ENCODE measurements at places on chromosomes 3 and 15.

DNA sequence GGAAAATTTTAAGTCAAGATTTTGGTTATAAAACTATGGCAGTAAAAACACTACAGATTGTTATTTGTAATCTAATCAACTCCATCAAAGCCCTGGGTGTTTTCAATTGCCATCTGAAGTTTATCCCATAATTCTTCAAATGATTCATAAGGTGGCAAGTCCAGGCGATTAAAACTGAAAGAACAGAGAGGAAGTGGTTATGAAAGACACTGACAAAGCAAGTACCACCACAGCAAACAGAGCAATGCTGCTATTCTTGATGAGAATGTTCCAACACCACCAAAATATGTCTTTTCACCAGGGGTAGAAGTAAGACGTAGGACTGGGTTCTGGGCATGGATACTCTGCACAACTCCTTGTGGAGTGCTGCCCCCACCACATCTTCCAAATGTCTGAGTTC is 86.9 kb upstream of the PRTG start:
- no peak for DNase-seq

- DNase-seq: no peak
Observed at GRCh38 chr15:44796508-44796907, 60.2 kb downstream of the TRIM69 start.

GRCh38 chr15:41661078-41661517 is 893 bp downstream of the MGA start:
- no peak for DNase-seq

DNA sequence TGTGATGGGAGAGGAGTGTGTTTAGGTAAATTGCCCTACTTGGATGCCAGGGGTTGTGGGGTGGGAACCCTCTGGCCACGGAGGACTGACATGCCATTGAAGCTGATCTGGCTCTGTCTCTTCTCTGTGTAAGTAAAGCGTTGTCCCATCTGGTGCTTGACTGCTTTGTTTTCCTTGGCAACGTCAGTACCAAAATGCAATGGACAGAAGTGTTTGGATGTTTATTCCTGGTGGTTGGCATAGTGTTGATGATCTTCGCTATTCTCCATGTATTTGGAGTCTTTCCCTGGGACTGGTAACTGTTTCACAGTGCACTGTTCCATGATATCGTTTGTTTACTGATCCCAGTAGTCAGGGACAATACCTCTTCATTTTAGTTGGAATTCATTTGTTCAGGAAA is 130.5 kb upstream of the MCTP2 start:
- no peak for DNase-seq

GRCh38 chr3:141348837-141349236 is 19.5 kb upstream of the ZBTB38 start:
- DNase-seq: no peak

DNA sequence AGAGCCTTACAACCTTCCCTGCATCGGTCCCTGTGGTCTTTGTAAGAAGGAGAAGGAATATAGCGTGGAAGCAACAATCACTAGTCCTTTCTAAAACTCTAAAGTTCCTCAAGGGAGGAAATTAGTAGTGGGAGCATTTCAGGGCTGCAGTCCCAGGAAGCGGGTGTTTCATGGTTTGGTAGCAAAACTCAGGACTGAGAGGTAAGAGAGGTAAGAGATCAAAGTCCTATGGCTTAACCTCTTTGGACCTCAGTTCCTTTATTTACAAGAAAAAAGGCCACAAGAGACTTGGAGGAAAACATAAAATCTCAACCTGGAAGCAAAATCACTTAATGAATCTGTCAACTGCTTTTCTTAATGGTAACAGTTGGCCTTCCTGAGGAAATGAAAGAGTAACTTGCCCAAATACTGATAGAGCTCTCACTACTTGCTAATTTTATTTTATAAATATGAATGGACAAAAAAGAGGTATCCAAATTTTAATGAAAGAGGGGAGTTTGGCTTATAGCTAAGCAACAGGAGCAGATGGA is 14.3 kb downstream of the LRRC28 start:
- no peak for DNase-seq

- no peak for DNase-seq
Observed at GRCh38 chr3:152518346-152518745, 249.6 kb downstream of the MBNL1 start.

- DNase-seq: no peak
Observed at GRCh38 chr3:53748512-53749271, 97.5 kb downstream of the CHDH start.

GRCh38 chr3:119769394-119770149 is 12.3 kb upstream of the NR1I2 start:
- DNase-seq: peak; percentile 74

DNA sequence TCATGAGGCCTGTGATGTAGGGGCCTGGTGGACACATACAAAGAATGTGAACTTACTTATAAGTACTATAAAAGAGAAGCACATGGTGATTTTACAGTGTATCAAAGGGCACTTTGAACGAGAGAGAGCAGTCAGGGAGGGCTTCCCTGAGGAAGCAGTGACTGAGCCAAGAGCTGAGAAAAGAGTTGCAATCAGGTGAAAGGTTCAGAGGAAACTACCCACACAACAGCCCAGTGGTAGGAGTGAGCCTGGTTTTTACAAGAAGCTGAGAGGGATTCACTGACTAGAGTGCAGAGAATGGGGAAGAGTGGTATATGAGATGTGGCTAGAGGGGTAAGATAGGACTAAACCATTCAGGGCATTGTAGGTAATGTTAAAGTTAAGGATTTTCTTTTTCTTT is 57.1 kb downstream of the CALML4 start:
- DNase-seq: no peak

GRCh38 chr3:172918568-172919296 is 168.2 kb downstream of the ECT2 start:
- DNase-seq: no peak

GRCh38 chr3:39147711-39148434 is 5.5 kb downstream of the CSRNP1 start:
- DNase-seq: peak; percentile 66

DNA sequence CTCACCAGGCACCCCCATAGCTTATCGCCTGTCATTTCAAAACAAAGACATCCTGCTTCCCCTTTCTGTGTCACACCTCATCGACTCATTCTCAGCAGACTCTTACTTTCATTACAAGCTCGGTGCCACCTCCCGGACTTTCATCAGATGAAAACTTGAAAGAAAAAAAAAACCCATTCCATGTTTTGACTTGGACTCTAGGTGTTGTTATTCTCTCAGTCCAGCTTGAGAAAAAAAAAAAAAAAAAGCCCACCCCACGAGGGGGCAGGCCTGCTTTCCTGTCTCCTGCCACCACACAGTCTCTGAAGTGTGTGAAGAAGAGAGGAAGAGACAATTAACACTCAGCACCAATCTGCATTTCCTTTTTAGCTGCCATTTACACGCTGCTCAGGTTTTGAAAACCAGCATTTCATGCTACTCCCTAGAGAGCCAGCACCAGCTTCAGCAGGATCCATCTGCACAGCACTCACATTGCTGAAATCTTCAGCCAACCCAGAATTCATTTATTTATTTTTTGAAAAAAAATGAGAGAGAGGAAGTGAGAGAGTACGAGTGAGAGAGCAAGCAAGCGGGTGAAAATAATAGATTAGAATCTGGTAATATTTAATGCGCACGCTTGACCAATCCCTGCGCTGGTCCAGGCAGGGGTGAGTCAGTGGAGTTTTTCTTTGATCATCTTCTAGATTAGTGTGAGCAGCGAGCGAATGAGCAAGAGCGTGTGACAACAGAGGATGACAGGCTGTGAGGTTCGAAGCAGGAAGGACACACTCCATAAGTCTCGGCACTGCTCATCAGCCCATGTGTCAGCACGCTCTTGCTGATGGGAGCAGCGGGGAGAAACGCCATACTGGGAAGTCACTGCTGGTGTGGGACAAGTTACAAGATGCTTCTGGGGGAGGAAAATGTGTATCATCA is 23.5 kb downstream of the ZNF80 start:
- peak; percentile 68 for DNase-seq

DNA sequence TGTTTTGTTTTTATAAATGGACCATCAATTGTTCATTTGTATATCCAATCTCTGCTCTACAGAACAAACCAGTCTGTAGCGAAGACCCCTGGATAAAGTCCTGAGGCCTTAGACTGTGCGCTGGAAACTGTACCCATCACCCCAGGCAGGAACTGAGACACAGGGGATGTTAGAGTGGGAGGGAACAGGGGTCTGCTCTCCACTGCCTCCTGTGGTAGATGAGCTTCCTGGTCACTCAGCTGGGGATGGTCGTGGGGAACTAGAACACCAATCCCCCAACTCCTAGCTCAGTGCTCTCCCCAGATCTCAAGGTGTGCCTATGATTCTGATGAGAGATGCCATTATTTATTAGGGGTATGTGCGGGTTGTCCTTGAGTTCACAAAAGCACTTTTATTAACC is 340.2 kb upstream of the IGF1R start:
- DNase-seq: no peak

- DNase-seq: peak; percentile 65
Observed at GRCh38 chr3:169241991-169242707, 421.4 kb downstream of the MECOM start.

- peak; percentile 60 for DNase-seq
Observed at GRCh38 chr3:54822206-54822605, 105.7 kb downstream of the LRTM1 start.

GRCh38 chr15:100075229-100075628 is 266.5 kb downstream of the ADAMTS17 start:
- no peak for DNase-seq

DNA sequence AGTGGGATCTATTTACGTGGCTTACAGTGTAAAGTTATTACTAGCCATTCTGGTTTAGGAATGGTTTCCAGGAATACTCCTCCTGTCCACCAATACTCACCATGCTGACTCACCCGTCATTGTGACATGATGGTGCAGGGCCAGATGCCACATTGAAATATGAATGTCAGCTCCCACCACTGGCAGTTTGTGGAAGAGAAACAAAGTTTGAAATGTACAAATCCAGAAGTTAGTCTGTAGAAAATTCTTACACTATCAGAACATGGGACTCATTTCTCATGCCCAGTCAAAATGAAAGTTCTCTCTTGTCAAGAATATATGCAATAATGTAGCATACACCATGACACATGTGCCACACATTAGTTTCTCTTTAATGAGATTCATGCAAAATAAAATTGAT is 14.4 kb upstream of the TSPAN3 start:
- peak; percentile 69 for DNase-seq

DNA sequence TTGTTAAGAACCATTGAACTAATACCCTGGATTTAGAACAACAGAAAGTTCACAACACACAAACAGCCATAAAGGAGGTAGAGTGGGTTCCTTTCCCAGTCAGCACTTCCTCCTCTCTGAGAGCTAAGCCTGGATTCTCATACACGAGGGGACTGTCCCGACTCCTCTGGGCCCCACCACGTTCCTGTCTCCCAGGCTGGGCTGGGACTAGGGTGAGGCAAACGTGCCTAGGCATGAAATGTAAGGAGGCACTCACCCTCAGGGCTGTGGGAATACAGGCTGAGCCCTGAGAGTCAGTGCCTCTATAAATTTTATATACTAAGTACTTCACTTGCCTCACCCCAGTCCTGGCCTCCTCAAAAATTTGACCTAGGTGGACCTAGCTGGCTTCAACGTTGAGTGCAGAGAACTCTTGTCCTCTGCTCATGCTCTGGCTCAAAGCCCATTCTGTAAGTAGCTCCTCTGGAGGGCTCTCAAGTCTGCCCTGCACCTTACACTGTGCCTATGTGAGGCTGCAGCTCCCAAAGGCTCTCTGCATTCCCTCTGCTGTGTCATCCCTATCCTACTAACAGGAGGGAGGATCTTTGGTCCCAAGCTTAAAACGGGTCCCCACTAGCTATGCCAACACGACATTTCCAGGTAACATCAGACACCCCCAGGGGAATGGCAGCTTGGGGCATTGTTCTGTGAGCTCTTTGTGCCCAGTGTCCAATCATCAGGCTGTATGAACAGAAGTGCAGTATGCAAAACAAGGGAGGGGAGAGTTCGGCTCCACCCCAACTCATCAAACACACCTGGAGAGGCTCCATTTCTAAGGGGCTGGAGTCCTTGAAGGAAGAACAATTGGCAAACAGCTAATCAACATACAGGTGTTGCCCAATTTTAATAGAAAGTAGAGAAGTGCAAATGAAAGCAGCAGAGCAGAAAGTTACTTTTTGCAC is 233.2 kb downstream of the RPLP1 start:
- DNase-seq: no peak

DNA sequence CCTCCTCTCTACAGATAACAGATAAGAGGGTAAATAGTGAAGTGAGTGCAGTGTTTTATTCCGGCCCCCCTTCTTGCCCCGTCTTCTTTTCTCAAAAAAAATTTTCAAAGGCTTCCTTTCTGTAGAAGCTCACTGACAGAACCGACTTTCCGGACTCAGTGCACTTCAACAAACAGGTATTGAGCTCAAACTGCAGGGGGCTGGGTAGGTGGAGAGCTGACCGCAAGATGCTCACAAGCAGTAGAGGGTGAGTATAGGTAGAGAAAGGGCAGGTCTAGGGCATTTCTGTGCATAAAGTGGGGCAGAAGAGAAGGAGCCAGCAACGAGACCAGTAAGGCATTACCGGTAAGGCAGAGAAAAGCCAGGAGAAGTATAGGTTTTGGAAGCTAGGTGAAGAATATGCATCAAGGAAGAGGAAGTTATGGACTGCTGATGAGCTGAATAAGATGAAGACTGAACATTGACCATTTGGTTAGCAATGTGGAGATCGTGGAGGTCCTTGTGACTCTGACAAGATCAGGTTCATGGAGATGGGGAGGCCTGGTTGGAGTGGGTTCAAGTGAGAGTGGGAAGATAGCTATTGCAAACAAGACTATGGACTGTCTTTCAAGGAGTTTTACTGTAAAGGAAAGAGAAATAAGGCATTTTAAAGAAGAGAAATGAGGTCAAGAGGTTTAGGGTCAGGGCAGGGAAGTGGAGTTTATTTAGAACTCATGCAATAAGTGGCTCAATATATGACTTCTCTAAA is 97.4 kb downstream of the ST6GAL1 start:
- DNase-seq: no peak

DNA sequence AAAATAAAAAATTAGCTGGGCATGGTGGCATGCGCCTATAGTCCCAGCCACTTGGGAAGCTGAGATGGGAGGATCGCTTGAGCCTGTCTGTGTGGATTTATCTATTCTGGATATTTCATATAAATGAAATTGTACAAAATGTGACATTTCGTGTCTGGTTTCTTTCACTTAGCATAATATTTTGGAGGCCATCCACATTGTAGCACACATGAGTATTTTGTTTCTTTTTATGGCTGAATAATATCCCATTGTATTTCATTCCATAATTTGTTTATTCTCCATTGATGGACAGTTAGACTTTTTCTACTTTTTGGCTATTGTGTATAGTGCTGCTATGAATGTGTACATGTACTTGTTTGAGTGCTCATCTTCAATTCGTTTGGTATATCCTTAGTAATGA is 52.9 kb upstream of the DYNC1LI1 start:
- DNase-seq: no peak

DNA sequence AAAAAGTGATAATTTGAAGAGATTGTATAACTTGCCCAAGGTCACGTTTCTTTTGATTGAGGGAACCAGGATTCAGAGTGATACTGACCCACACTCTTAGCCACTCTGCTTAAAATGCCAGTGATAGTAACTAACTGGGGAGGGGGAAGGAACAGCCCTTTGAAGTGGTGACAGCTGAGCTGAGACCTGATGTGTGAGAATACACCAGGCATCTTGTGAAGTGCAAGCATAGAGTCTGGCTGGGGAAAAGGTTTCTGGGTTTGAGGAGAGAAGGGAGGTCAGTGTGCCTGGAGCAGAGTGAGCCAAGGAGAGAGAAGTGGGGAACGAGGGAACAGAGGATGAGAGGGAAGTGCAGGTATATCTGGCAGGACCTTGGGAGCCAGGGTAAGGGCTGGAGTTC is 35.4 kb upstream of the SCAANT1 start:
- DNase-seq: no peak

Measured in fibroblast of skin of scalp (primary cell).